HT1080 (cell line): ENCODE measurements at places on chromosomes 3 and 15.
A peak's percentile ranks its signal among the peaks of the same experiment; 100 is the strongest.

- no peak for DNase-seq
Measured at GRCh38 chr3:56209982-56210751, 258.1 kb downstream of the ERC2 start.

DNA sequence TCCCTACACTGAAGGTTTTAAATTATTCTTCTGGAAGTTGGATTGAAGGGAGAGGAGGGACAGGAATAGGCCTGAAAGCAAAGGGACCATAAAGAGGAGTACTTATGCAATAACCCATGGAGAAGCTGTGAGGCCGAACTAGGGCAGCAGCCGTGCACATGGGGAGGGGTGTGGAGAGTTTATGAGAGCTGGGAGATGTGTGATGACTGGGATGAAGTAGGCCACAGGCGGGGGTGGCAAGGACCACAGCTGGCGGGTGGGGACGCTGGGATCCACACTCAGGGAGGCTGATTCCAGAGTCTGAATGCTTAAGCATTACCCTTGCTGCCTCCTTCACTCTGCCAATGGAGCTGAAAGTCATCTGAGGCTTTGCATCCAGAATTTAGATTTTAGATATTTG lies 123.8 kb downstream of the ARNT2 start:
- DNase-seq, result no peak

- peak; percentile 82 for DNase-seq
Measured at GRCh38 chr3:14371573-14372474, 30.6 kb upstream of the SLC6A6 start.

DNA sequence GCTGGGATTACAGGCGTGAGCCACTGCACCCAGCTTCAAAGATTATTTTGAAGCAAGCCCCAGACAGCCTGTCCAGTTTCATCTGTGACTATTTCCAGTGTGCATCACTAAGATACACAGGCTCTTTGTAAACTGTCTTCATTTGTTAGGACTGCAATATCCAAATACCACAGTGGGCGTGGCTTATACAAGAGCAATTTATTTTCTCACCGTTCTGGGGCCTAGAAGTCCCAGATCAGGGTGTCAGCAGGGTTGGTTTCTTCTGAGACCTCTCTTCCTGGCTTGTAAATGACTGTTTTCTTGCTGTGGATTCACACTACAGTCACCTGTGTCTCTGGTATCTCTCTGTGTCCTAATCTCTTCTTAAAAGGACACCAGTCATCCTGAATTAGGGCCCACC lies 59.7 kb downstream of the RLBP1 start:
- no peak for DNase-seq

GRCh38 chr3:175593331-175593730 lies 734.2 kb downstream of the NAALADL2 start:
- DNase-seq, result no peak

GRCh38 chr3:194306771-194307640 lies 44.1 kb downstream of the CPN2 start:
- no peak for DNase-seq

DNA sequence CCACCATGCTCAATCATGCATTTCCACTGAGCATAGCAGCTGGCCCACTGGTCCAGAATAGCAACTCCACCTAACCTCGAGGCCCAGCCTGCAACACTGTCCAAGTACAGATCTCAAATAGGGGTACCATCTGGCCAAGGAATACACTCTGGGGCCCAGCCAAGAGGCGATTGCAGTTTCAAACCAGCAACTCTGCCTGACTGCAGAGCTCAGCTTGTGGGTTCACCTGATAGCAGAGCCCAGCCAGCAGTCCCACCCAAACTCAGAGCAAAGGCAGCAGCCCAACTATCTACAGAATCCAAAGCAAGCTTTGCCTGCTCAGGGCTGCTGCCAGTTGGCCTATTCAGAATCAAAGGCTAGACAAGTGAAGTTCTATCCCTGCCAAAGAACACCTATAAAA lies 30.5 kb downstream of the POLQ start:
- no peak for DNase-seq

GRCh38 chr3:63746211-63746610 lies 72.9 kb upstream of the C3orf49 start:
- DNase-seq, result no peak

DNA sequence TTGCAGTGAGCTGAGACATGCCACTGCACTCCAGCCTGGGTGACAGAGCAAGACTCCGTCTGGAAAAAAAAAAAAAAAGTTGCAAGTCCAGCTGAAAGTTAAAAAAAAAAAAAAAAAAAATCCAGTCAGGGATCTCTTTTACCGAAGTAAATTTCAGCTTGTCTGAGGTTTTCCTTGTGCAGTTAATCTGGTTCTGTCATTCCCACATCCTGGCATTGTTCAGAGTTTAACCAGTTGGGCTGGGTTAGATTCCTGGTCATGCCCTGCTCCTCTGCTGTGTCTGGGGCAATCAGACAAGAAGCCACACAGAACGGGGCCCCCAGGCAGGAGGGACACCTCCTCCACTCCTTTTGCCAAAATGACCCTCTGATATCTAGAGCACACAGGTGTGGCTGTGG lies 84.1 kb upstream of the KLHL25 start:
- DNase-seq, result peak; percentile 70

DNA sequence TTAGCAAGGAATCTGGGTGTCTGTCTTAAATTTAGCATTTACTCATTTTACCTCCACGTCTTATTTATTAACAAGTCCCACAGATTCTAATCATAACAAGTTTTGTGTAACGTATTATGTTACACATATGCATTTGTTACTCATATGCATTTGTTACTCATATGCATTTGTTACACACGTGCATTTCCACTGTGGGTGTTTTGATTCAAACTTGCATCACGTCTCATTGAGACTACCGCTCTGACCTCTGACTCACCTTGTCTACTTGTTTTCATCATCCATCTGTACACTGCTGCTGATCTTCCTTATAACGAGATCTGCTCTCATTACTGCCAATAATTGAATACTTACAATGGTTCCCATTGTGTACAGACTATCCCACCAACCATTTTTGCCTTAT lies 1141.4 kb downstream of the TBL1XR1 start:
- DNase-seq, result peak; percentile 20

DNA sequence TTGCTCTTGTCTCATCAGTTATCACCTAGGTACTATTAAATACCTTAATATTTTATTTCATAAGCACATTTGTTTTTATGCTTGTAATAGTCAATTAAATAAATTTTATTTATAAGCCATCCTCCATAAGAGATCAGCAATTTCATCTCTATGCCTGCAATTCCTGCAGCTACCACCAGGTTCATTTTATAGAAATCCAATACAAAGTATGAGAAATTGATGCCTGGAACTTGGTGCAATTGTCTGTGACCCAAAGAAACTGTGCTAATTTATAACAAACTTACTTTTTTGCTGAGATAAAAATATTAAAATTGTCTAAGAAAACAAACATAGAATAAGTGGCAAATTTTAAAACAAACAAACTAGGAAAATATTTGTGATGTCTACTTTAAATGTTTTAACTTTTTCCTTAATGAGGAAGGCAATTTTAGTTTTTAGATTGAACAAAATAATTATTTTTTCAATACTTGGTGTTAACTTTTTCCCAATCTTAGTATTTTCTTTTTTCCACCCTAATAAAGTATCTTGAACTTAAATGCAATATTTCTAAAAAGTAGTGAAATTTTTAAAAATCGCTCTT lies 1026.6 kb downstream of the ROBO1 start:
- DNase-seq, result no peak

GRCh38 chr3:74122281-74122680 lies 492.2 kb downstream of the CNTN3 start:
- DNase-seq, result no peak

DNA sequence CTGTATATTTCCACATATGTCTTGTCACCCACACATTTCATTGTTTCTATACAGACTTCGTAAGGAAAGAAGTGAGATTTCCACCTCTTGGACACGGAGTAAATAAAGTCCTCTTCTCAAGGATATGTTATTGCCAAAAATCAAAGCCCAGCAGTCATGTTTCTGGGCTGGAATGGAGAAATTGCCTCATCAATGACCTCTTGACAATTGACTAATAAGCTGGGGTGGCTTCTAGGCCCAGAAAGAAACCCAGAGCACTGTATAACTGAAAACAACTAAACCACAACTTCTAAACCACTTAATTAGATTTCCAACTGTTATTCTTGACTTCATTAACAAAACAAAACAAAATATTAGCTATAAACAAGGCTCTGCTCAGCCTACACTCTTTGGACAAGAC lies 56.4 kb upstream of the SLC24A5 start:
- DNase-seq, result no peak

DNA sequence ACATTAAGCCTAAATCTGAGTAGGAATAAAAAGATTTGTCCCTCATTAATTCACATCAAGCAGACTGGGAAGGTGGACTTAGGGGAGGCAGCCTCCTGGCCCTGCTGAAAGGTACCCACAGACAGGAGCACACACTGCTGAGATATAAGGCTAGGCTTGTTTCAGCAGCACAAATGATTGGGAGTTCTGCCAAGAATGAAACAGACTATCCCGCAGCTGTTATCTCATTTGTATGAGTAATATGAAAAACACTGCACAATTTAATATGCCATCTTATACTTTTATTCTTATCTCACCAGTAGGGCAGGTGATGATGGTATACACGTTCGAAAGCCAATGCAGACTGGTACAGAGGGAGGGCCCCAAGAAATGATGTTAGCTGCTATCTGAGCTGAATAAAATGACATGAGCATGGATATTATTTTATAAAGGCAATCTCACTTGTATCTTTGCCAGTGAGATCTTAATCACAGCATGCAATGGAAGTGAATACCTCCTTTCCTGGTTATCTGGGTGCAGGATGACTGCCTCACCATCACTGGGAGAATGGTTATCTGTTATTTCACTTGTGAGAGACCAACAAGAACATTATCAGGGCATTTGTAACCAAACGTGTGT lies 258.7 kb upstream of the PPP2R3A start:
- DNase-seq, result peak; percentile 35

DNA sequence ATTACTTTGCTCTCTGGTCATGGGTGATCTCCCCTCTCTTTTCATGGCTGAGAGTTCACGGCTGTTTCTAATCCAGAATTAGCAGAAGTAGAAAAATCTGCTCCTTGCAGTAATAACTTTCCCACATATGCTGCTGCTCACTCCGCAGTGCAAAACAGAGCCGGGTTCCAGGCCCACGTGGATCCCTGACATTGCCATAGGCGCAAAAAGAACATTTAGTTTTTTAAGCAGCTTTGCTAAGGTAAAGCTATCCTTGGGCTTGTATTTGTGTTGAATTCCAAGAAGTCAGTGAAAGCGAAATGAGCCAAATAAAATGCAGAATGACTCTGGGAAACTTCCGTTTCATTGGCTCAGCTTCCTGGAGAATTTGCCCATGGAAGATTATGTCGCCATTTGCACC lies 633.7 kb upstream of the SUCLG2 start:
- no peak for DNase-seq

GRCh38 chr15:27077790-27078189 lies 106.8 kb downstream of the GABRG3 start:
- no peak for DNase-seq

GRCh38 chr3:43768381-43768973 lies 77.7 kb downstream of the ABHD5 start:
- DNase-seq, result peak; percentile 42

DNA sequence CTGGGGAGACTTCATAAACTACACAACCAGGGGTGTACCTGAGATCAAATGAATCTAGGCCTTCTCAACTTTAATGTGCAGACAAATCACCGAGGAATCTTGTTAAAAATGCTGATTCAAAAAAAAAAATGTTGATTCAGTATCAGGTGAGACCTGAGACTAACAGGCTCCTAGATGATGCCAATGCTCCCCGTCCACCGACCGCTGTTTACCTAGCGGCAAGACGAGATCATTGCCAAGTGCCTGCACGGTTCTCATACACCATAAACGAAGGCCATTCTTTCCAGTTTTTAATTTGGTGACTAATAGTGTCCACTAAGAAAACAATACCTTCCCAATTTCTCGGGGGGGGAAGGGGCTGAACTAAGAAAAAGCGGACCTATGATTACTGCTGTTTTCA lies 2.5 kb upstream of the FSIP1 start:
- no peak for DNase-seq

- no peak for DNase-seq
Measured at GRCh38 chr15:65818927-65819562, 27.0 kb upstream of the DENND4A start.

GRCh38 chr3:185280572-185281365 lies 26.9 kb upstream of the EHHADH start:
- DNase-seq, result peak; percentile 66

DNA sequence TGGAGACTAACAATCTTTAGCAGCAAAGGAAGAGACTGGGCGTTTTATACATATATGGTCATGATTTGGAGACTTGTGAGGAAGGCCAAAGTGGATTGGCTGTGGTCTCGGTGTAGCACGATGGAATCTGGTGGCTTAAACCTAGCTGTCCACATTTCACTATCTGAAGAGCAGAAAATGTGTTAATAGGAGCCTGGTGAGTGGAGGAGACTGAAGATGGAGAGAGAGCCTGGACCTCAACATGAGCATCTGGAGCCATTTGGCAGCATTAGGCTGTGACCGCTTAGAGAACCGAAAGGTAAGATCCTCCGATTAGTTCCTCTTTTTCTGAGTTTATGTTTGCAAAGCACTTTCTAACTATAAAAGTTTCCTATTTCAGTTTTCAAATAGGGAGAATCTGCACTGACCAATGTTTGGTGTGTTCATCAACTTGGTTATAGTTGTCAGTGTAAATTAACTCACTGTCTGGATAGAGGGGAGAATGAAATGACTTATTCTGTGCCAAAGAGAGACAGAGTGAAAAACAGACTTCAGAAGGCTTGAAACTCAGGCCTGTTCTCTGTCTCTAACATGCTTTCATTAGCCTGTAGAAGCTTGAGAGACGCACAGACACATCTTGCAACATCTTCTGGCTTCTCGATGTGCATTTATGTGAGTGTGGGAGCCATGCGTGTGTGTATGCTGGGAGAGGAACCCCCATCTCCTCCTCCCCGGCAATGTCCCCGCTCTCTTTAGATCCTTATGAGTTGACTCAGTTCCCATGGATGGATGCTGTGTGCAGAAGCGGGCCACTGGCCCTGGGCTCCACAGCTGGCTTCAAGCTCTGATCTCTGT lies 244.7 kb upstream of the TBL1XR1 start:
- DNase-seq, result no peak

- no peak for DNase-seq
Measured at GRCh38 chr3:51876186-51876585, 785 bp upstream of the IQCF5 start.

DNA sequence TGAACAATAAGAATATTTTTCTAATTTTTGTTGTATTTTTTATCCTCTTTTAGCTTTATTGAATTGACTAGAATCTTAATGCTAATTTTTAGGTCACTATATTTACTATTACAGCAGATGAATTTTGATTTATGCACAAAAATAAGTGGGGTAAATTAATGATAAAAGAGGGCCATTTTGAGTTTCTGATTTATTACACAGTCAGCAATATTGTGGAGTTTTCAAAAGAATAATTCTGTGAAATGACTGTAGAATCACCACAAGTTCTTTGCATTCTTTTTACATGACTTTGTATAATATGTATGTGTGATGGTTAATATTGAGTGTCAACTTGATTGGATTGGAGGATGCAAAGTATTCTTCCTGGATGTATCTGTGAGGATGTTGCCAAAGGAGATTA lies 812.4 kb upstream of the DPPA4 start:
- no peak for DNase-seq
